ENCODE measurements at places on chromosomes 7 and 10.

GRCh38 chr10:75407713-75408508 is 6.3 kb upstream of the ZNF503 start:
- DNase-seq: no peak

- DNase-seq: no peak
These were observed 540.0 kb downstream of the TCERG1L start for GRCh38 chr10:130771491-130771946.

- no peak for DNase-seq
These were observed 39.1 kb downstream of the GCC1 start for GRCh38 chr7:127546313-127546712.

DNA sequence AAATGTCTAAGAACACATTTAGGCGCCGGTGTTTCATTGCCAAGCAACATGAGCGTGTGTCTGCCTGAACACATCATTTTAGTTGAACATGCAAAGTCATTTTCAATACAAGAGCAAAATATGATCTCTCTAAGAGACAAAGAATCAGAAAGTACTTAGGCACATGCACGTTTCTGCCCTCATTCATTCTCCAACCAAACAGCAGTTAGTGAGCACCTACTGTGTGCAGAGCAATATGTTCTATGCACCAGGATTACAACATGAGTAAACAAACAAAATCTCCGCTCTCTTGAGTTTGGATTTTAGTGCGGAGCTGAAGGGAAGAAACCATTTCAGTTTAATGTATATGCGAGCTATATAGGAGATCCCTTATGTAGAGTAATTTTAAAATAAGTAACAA is 71.6 kb upstream of the KLF6 start:
- no peak for DNase-seq

- DNase-seq: peak; percentile 57
These were observed 417.0 kb upstream of the FOXK1 start for GRCh38 chr7:4265066-4265465.

DNA sequence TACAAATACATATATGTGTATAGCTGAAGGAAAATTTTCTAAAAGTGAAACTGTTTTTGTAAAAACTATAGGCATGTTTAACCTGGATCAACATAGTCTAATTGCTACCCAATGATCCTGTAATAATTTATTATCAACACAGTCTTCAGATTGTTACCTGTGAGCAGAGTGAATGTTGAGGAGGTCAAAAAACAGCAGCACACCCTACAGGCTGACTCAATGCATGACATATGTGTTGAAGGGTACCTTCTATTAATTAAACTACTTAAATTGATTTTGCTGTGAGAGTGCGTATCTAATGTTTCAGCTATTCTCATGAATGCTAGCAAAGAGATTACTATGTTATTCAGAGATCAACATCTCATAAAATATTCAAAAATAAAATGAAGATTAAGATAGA is 411.4 kb downstream of the TNS3 start:
- DNase-seq: no peak

DNA sequence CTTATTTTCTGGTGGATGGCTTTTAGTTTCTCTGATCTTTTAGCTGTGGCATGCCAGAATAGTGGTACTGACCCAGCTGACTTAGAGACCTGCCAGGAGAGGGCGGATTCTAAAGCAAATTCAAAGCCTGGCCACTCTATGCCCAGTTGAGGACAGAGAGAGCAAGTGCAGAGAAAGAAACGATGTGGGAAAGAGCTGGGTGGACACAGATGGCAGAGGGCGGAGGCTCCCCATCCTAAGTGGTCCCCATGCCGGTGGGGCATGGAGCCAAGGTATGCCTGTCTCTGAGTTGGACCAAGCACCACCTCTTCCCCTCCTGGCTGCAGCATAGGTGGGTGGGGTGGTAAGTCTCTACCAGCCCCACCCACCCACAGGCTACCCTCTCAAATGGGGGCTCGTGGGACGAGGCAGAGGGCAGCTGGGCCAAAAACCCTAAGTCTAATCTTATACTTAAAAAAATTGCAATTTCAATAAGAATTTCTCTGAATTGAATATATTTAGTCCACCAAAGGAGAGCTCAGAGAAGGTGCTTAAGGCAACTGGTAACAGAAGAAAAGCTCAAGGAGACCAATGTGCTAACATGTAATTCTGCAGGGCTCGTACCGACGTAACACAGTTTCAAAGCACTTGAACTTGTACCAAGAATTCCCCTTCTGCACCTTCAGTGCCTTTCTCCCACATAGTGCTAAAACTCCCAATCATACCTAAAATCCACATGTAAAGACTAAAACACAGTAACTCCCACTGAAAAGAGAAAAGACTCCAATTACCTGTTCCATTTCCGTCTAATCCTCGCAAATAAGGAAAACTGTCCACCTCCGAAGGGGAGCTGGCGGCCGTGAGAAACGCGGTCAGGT is 85.7 kb upstream of the NMT2 start:
- no peak for DNase-seq

GRCh38 chr10:30415593-30415992 is 18.4 kb upstream of the MAP3K8 start:
- no peak for DNase-seq

DNA sequence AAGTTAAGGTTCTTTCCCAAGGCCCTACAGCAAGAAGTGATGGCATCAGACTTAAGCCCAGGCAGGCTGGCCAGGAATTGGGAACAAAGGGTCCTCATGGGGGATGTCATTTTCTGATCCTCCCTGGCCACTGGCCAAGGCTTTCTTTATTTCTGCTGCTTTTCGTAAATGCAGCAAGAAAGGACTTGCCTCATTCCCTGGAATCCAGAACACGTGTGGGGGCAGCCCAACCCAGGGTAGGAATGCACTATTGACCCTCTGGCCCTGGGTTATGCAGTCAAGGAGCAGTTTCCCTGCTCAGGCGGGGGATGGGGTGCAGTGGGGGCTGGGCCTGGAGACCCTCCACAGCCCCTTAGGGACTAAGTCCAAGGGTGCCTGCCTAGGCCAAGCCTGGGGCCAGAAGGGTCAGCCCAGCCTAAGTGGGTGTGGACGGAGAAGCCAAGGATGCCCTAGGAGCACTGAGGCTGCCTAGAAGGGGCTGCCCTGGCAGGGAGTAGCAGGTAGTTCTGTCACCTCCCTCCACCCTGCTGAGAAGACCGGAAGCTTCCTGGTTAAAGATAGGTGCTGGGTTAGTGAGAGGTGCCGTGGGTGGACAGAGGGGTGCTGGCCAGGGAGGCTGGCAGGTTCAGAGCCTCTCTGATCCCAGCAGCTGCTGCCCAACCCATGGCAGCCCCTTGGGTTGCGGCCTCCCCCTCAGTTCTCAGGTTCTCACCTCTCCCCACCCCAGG is 179.2 kb downstream of the SH3PXD2A start:
- DNase-seq: peak; percentile 86

DNA sequence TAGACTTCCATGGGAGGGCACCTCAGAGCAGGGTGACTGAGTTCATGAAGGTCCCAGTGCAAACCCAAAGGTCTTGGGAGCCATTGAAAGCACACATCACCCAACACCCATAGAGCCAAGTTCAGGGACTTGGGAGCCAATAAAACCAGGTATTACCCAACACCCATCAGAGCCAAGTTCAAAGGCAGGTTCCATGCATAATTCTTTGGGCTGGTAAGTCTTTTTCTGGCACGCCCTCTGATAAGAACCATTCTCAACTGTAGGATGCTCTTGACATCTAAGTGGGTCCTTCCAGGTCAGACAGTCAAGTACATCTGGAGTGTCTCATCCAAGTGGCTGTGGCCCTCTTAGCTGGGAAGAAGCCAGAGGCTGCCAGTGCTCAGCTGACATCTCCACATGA is 63.2 kb downstream of the EBF3 start:
- no peak for DNase-seq

GRCh38 chr10:108169846-108170245 is 1005.3 kb upstream of the SORCS1 start:
- no peak for DNase-seq

- DNase-seq: no peak
These were observed 61.5 kb downstream of the GRB10 start for GRCh38 chr7:50721160-50721559.
